ENCODE measurements at places on chromosomes 13 and 19.

DNA sequence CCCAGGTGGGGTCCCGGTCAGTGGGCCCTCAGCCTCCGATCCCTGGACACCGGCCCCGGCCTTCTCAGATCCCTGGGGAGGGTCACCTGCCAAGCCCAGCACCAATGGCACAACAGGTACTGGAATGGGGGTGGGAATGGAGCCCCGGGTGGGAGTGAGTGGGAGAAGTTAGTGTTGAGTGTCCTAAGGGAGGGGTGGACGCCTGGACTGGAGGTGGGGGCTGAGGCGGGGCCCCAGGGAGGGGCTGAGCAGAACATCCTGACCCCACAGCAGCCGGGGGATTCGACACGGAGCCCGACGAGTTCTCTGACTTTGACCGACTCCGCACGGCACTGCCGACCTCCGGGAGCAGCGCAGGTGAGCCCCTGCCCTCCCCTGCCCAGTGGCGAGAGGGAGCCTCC is 17.7 kb downstream of the EPN1 start:
- DNase-seq = no peak

GRCh38 chr19:6811906-6812305 is 39.4 kb downstream of the VAV1 start:
- no peak for DNase-seq

GRCh38 chr19:49244256-49244655 is 80.7 kb downstream of the SLC6A16 start:
- DNase-seq = no peak

DNA sequence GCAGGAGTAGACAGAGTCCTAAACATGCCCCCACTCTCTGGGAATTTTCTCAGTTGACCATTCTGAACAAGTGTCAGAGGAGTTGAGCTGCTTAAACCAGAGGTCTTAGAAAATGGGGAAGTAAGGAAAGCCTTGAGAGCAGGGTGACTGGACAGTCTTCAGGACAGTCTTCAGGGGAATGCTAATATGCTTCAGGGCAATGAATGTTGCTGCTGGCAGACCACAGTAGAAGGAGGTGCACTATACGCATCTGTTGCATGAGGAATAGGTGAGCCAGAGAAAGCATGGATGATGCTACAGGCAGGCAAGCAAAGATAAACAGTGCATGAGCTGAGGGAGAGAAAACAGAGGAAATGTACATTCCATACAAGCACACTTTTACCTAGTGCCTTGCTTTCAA is 196.6 kb upstream of the GPR12 start:
- DNase-seq = no peak

- no peak for DNase-seq
Observed at GRCh38 chr13:112695121-112695520, 5.3 kb downstream of the ATP11A start.

- no peak for DNase-seq
Observed at GRCh38 chr19:45136507-45137178, 24.1 kb downstream of the NKPD1 start.

All from fibroblast of upper back skin (primary cell).